IMR-90 (cell line): ENCODE measurements at places on chromosomes 2 and 18. TPM values are rescaled to one million over a fixed set of nuclear protein-coding genes. Genes with fewer than 3 reads are reported as not detected.

C1D gene
- 2.7 and 13.6 TPM in 2 replicates for total RNA-seq

ERICH2 gene
- not detected in 2 replicates for total RNA-seq

NGEF gene
- total RNA-seq, result 1.1 TPM in 2 replicates

PLGLB2 gene
- total RNA-seq, result 0.72 and 0.83 TPM in 2 replicates

APCDD1 gene
- total RNA-seq, result 0.83 and 1.1 TPM in 2 replicates

SPRED2 gene
- 4.7 and 4.8 TPM in 2 replicates for total RNA-seq
